ENCODE measurements at places on chromosomes 12 and 14. TPM values are rescaled to one million over a fixed set of nuclear protein-coding genes. Genes with fewer than 3 reads are reported as not detected.

The PPP2R5C gene
- 117 TPM for total RNA-seq

The PLEKHA5 gene
- 18.9 TPM for total RNA-seq

The ACVRL1 gene
- total RNA-seq = 2.5 TPM

The KRAS gene
- total RNA-seq = 37.5 TPM

The RASAL1 gene
- total RNA-seq = 16.0 TPM

The PYGL gene
- total RNA-seq = 173 TPM

The B4GALNT1 gene
- 31.3 TPM for total RNA-seq

The CEBPE gene
- total RNA-seq = not detected

The LALBA gene
- not detected for total RNA-seq

The SOAT2 gene
- 0.17 TPM for total RNA-seq

The KITLG gene
- total RNA-seq = 570 TPM

The SPX gene
- total RNA-seq = 0.76 TPM

The TAS2R9 gene
- not detected for total RNA-seq

The CLEC6A gene
- total RNA-seq = not detected

The B4GALNT3 gene
- 18.2 TPM for total RNA-seq

The ANKRD33 gene
- not detected for total RNA-seq

The POLE2 gene
- 24.5 TPM for total RNA-seq
